ENCODE measurements at places on chromosomes 2 and 18.
A peak's percentile ranks its signal among the peaks of the same experiment; 100 is the strongest.

GRCh38 chr2:84882414-84882738 is 1.5 kb upstream of the TRABD2A start:
- no peak for DNase-seq

GRCh38 chr2:134782792-134783191 is 55.6 kb upstream of the ACMSD start:
- peak; percentile 17 for DNase-seq

GRCh38 chr2:68907920-68908253 is 36.7 kb upstream of the BMP10 start:
- DNase-seq = no peak

GRCh38 chr2:241914542-241914941 is 45.0 kb downstream of the RTP5 start:
- DNase-seq = no peak

- DNase-seq = no peak
Observed at GRCh38 chr2:48250943-48251342, 279.0 kb upstream of the STON1 start.

GRCh38 chr2:114049826-114050225 is 159.9 kb downstream of the ACTR3 start:
- DNase-seq = no peak

GRCh38 chr18:32310101-32310500 is 120.3 kb downstream of the MEP1B start:
- DNase-seq = no peak
